Activated naive CD4-positive, alpha-beta T cell treated with anti-CD3 and anti-CD28 coated beads, Interleukin-2, amount 50 U/mL, for 72 hours (primary cell): ENCODE measurements at places on chromosomes 16 and 17. TPM values are rescaled to one million over a fixed set of nuclear protein-coding genes. Genes with fewer than 3 reads are reported as not detected.

The KLHDC4 gene
- total RNA-seq, result 75.4 TPM

DNA sequence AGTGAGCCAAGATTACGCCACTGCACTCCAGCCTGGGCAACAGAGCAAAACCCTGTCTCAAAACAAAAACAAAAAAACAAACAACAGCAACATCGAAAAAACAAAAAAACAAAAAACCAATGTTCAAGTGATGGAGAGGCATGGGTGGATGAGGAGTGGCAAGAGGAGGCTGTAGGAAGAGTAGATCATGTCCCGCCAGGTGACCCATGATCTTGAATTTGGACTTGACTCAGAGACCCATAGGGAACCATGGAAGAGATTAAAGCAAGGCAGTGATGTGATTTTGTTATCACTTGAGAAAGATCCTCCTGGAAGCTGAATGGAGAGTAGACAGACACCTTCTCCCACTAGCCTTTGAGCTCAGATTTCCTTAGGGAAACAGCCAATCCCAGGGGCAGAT is 11.2 kb downstream of the ABAT start:
- DNase-seq, result no peak

- DNase-seq, result no peak
Observed at GRCh38 chr16:19574615-19575014, 19.1 kb downstream of the VPS35L start.

DNA sequence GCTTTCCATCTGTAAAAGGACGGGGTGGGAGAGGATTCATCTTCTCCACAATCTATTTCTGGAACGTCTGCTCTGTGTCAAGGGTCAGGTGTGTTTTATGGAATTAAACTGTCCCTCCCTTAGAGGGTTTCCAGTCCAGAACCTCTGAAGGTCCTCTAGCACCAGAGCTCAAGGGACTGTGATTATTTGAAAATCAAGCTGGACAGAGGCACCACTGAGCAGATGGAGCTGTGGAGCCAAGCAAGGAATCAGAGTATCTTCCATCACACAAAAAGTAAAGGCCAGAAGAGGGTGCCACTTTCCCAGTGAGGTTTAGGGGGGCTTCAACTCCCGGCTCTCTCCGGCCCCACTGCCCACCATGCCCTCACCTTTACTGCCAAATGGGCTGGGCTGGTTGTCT is 6.8 kb downstream of the CACNG5 start:
- DNase-seq, result no peak

DNA sequence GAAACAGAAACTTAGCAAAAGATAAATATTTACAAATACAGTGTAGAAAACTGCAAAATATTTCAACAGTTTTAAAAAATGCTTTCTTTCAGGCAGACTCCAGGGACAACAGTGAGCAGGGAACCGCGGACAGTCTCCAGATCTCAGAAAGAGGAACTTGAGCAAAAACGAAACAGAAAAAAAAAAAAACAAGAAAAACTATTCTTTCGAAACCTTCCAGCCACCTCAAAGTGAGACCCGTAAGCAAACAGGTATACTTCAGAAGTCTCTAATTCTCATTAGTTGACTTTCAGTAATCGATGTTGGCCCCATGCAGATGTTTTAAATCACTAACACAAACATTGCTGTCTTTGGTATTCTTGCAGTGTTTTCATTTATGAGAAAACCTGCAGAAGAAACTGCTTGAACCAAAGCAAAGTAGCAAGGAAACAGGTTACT is 15.7 kb upstream of the CCL1 start:
- DNase-seq, result no peak

DNA sequence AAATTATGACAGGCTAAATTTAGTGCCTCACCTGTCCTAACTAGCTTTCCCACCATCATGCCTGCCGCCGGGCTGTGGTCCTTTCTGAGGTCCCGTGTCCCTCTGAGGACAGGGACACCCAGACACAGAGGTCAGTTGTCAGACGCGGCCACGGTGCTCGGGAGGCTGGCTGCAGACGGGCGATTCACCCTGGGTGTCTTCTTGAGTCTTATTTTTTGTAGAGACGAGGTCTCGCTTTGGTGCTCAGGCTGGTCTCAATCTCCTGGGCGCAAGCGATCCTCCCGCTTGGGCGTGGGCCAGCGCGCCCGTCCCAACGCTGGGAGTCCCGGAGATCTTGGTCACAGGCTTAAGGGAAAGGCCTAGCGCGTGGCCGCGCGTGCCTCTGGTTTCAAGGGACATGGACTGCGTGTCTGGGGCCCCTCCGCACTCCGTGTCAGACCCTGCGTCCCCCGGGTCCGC is 797 bp upstream of the RAB11FIP3 start:
- no peak for DNase-seq

The CD300LG gene
- total RNA-seq, result not detected

The KRTAP17-1 gene
- total RNA-seq, result not detected

- DNase-seq, result no peak
Observed at GRCh38 chr17:68924793-68925720, 30.1 kb downstream of the ABCA8 start.

DNA sequence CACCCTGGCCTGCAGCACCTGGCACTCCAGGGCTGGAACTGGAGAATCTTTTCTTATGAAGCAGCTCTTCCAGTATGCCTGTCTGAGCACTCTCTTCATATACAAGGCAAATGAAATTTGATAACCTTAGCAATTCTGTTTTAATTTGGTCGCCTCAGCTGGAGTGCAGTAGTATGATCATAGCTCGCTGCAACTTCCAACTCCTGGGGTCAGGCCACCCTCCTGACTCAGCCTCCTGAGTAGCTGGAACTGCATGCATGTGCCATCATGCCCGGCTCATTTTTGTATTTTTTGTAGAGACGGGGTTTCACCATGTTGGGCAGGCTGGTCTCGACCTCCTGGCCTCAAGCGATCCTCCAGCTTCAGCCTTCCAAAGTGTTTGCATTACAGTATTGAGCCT is 140.8 kb upstream of the CHMP6 start:
- no peak for DNase-seq

DNA sequence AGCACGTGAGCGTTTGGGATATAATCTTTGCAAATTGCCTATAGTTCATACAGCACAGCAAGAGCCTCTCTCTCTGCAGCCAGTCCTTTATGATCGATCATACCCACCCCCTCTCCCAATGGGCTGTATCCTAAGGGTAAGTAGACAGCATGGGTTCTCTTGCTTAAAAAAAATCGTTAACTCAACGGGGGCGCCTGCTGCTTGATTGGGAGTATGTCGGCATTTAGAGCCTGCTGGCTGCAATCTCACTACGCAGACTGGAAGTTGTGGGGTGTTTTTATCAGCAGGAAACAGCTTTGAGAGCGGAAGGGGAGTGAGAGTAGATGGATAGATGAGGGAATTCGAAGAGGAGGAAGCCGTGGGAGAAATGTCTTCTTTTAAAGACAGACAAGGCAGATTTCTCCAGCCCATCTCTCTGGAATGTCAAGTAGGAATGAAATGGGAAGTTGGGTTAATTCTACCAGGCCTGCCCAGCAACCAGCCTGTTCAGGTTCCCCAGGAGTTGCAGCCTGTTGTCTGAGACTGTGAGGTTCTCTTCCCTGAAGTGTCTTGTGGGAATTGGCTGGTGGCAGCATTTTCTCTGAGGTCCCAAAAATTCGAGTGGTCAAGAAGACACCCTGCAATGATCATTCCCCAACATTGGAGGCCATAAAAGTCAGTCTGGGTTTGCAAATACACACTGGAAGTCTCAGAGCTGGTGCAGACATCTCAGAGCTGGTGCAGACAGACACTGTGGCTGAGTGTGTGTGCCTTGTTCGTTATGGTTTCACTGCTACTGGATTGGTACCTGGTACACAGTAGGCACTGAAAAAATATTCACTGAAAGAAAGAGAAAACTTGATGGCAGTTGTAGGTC is 65.6 kb downstream of the PRKCB start:
- DNase-seq, result no peak

The SPATA33 gene
- 18.2 TPM for total RNA-seq

The TMC8 gene
- total RNA-seq, result 165 TPM

DNA sequence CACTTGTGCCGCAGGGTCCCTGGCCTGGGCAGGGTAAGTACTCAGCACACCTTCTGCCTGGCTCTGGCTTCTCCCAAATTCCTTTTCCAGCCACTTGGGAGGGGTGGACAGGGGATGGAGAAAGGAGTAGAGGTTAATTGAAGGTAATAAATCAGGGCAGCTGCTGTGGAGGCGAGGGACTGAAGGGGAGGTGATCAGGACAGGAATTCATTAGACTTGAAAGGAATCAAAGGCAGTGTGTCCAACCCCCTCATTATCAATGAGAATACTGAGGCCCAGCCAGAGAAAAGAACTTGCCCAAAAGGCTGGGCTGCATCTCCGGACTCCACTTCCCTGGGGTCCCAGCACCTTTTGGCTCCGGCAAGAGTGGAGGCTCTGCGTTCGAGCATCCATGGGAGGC is 2.4 kb downstream of the SOST start:
- DNase-seq, result no peak

DNA sequence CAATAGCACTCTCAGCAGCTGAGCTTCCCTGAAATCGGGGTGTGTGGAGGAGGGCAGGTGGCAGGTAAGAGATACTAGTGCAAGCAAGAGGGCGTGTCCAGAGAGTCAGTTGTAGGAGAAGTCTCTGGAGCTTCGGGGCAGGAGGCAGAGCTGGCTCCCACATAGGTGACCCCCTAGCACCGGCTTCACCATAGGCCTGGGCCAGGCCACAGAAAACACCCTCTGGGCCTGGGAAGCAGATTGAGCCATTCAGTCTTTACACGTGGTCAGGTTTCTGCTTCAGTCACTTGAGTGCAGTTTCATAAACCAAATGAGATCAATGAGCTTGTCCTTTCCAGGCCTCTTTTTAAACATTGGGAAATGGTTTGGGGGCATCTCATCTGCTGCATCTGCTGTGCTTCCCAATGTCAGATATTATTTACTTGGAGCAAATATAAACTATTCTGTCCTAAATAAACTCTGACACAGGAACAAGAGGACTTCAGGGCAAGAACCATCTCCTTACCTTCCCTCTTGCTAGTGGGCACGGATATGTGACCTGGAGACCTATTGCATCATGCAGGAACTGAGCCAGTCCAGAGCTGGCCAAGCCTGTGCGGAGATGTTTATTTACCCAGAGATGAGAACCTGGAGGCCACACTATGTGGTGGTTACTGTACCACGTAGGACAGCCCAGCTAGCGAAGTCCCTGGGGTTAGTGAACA is 16.1 kb downstream of the CCR7 start:
- DNase-seq, result peak; percentile 62

DNA sequence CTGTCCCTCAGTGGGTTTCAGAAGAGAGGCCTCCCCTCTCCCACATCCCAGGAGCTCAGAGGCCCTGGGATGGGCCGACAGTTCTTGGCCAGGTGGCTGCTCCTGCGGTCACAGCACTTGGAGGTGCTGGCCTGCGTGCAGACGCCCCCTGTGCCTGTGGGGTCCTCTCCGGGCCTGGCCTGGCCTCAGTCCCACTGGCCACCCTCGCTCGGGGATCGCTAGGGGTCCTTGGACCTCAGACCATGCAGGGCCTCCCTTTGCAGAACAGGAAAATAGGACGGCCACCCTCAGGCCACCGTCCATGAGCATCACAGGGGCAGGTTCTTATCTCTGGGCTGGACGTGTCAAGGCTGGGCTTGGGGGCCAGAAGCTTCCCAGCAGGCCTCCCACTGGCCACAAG is 30.0 kb downstream of the METRNL start:
- no peak for DNase-seq

The CD300LB gene
- total RNA-seq, result not detected

DNA sequence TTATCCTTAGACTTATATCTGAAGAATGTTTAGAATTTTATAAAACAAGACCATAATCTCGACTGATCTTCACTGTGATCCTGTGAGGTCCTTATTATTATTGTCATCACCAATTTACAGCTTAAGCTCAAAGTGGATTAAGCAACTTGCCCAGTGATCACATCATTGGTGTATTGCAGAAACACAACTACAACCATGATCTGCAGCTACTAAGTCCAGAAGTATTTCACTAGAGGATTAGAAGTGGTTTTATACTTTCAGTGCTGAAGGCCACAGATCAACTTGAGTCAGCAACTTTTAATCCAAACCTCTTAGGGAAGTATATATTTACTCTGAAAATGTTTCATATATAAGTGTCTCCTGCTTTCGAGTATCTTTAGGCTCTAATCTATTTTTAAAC is 624.3 kb upstream of the SOX9 start:
- DNase-seq, result no peak

DNA sequence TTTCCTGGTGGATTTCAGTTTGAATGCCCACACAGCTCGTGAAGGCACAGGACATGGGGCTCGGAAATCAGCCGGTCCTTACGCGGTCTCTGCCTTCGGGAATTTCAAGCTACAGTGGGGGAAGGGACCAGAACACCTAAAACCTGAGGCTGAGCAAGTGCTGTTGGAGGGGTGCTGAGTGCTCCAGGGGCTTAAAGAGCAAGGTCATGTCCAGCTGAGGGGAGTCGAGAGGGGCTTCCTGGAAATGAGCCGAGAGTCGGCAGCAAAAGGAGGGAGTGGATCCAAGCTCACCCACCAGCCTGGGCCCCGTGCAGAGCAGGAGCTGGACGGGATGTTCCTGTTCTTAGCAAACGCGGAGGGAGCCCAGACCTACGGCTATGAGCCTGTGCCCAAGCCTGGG is 73.2 kb upstream of the RPL38 start:
- no peak for DNase-seq
